Activated naive CD8-positive, alpha-beta T cell treated with anti-CD3 and anti-CD28 coated beads, Interleukin-2, amount 50 U/mL, for 24 hours (primary cell): ENCODE measurements at places on chromosomes 7 and 10.
A peak's percentile ranks its signal among the peaks of the same experiment; 100 is the strongest.

DNA sequence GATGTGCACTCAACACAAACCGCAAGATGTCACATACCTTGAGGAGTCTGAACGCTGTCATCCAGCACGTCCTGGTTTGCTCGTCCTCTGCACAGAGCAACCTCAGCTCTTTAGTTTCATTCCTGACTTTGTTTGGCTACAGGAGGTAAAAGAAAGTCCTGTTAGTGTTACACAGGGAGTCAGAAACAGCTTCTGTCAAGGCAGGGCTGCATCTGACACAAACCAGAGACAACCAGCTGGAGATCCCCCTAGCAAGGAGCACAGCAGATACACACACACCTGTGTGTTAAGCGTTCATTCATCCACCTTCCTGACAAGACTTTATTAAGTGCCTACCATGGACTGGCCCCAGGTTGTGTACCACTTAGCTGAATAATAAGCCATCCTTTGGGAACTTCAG lies 47.5 kb upstream of the DDC start:
- DNase-seq: no peak
- H3K27me3 ChIP-seq: no peaks in the 10 kb centered on the region
- H3K36me3 ChIP-seq: no peaks in the 10 kb centered on the region
- H3K4me3 ChIP-seq: no peak overlapping the region
- H3K4me1 ChIP-seq: peaks cover 25% of the 10 kb centered on the region
- H3K27ac ChIP-seq: no peak overlapping the region

DNA sequence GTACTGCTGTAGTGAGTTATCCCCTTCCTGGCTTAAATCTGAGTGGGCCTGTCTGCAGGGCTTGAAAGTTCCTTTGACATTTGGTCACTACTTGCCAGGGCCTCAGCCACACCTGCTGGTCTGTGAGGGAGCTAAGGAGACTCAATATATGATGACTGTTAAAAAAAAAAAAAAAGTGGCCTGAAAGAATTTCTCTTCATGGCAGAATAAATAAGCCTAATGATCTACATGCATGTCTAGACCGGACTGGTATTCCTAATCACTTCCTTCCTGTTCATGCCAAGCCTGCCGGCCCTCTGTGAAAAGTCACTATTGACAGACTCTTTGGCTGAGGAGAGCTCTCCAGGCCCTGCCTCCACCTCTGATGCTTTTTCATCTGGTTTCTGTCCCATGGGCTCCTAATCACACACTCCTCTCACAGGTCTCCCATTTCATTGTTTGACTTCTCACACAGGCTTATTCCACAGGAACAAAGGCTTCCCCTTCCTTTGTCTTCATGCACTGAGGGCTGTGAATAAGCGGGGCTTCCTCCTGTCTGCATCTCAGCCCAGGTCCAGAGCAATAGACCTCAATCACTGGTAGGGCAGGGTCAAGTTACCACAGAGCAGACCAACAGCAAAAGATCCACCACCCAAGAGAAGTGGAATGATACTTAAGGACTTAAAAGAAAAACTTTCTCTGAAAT lies 99.1 kb upstream of the SEC61G start:
- H3K4me1 ChIP-seq: no peaks in the 10 kb centered on the region
- no peak overlapping the region for H3K27ac ChIP-seq
- no peak for DNase-seq

- DNase-seq: no peak
- H3K4me1 ChIP-seq: no peaks in the 10 kb centered on the region
- no peak overlapping the region for H3K27ac ChIP-seq
- H3K4me3 ChIP-seq: no peak overlapping the region
- no peaks in the 10 kb centered on the region for H3K36me3 ChIP-seq
These were observed 19.2 kb upstream of the BMPER start for GRCh38 chr7:33886149-33886623.

- DNase-seq: no peak
- H3K4me1 ChIP-seq: peaks cover 16% of the 10 kb centered on the region
- H3K4me3 ChIP-seq: no peak within 1 kb of the TSS
- H3K27ac ChIP-seq: no peak within 1 kb of the TSS
These were observed at the start of gene DEPP1 for GRCh38 chr10:44978570-44979280. DEPP1 (minus strand) TSS chr10:44978809; CDS start chr10:44978030, 779 bp downstream.

GRCh38 chr10:71984809-71985388 lies 20.7 kb downstream of the CHST3 start:
- H3K4me3 ChIP-seq: peak overlapping the region; percentile 42
- peaks cover 2% of the 10 kb centered on the region for H3K27me3 ChIP-seq
- H3K27ac ChIP-seq: peak overlapping the region; percentile 76
- peaks cover 22% of the 10 kb centered on the region for H3K4me1 ChIP-seq
- no peak for DNase-seq

DNA sequence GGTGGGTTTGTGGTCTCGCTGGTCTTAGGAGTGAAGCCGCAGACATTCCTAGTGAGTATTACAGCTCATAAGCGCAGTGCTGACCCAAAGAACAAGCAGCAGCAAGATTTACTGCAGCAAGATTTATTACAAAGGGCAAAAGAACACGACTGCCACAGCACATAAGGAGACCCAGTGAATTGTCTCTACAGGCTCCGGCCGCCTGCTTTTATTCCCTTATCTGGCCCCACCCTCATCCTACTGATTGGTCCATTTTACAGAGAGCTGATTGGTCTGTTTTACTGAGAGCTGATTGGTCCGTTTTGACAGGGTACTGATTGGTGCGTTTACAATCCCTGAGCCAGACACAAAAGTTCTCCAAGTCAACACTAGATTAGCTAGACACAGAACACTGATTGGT lies 82.1 kb downstream of the VIPR2 start:
- no peak overlapping the region for H3K4me3 ChIP-seq
- H3K27ac ChIP-seq: no peak overlapping the region
- no peak for DNase-seq
- no peaks in the 10 kb centered on the region for H3K36me3 ChIP-seq
- H3K4me1 ChIP-seq: no peaks in the 10 kb centered on the region

GRCh38 chr7:139321071-139321745 lies 19.9 kb upstream of the FMC1 start:
- H3K36me3 ChIP-seq: no peaks in the 10 kb centered on the region
- no peaks in the 10 kb centered on the region for H3K27me3 ChIP-seq
- DNase-seq: no peak
- no peak overlapping the region for H3K27ac ChIP-seq
- H3K4me3 ChIP-seq: no peak overlapping the region

- H3K27me3 ChIP-seq: no peaks in the 10 kb centered on the region
- peak overlapping the region; percentile 89 for H3K27ac ChIP-seq
- peak overlapping the region; percentile 97 for H3K4me3 ChIP-seq
- H3K36me3 ChIP-seq: peaks cover 89% of the 10 kb centered on the region
- H3K4me1 ChIP-seq: peaks cover 92% of the 10 kb centered on the region
These were observed 5.9 kb downstream of the DUSP5 start for GRCh38 chr10:110503528-110504110.

- no peak overlapping the region for H3K27ac ChIP-seq
- peaks cover 66% of the 10 kb centered on the region for H3K27me3 ChIP-seq
- H3K4me3 ChIP-seq: peak overlapping the region; percentile 51
- H3K4me1 ChIP-seq: peaks cover 32% of the 10 kb centered on the region
- H3K36me3 ChIP-seq: no peaks in the 10 kb centered on the region
These were observed 3.4 kb downstream of the TNRC18 start for GRCh38 chr7:5420067-5420880.

GRCh38 chr10:124646483-124647352 lies 97.5 kb downstream of the FAM53B start:
- no peaks in the 10 kb centered on the region for H3K36me3 ChIP-seq
- no peak for DNase-seq
- peaks cover 80% of the 10 kb centered on the region for H3K4me1 ChIP-seq

- no peak overlapping the region for H3K27ac ChIP-seq
- no peak overlapping the region for H3K4me3 ChIP-seq
- H3K36me3 ChIP-seq: no peaks in the 10 kb centered on the region
- peaks cover 4% of the 10 kb centered on the region for H3K4me1 ChIP-seq
- H3K27me3 ChIP-seq: peaks cover 2% of the 10 kb centered on the region
These were observed 73.9 kb upstream of the CABCOCO1 start for GRCh38 chr10:61588770-61589211.

GRCh38 chr7:101728128-101728527 lies 89.3 kb upstream of the CUX1 start:
- H3K36me3 ChIP-seq: peaks cover 2% of the 10 kb centered on the region
- DNase-seq: no peak
- no peak overlapping the region for H3K4me3 ChIP-seq
- H3K27me3 ChIP-seq: no peaks in the 10 kb centered on the region

DNA sequence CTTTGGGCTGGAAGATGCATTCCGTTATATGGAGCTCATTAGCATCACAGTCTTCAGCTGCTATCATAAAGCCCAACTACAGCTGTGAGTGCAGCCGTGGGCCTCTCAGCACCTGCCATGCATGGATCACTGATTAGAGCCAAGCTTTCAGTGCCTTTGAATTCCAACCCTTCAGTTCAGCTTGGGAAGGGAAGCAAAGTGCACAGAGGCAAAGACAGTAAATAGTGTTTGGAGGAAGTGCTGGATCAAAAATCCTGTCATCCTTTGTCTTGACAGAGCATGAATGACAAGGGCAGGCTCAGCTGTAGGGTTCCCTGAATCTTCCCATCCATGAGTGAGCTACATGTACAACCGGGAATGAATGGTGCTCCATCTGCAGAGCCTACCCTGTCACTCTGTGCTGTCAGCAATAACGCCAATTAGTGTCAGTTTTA lies 153.7 kb downstream of the DNAJB9 start:
- DNase-seq: no peak
- H3K27ac ChIP-seq: no peak overlapping the region
- H3K36me3 ChIP-seq: no peaks in the 10 kb centered on the region
- H3K4me1 ChIP-seq: no peaks in the 10 kb centered on the region
